CD4-positive, alpha-beta T cell treated with Interleukin-17A for 4 hours (primary cell): ENCODE measurements at places on chromosomes 16 and 17.

- DNase-seq = no peak
These were observed 80.9 kb downstream of the PARN start for GRCh38 chr16:14548933-14549788.

DNA sequence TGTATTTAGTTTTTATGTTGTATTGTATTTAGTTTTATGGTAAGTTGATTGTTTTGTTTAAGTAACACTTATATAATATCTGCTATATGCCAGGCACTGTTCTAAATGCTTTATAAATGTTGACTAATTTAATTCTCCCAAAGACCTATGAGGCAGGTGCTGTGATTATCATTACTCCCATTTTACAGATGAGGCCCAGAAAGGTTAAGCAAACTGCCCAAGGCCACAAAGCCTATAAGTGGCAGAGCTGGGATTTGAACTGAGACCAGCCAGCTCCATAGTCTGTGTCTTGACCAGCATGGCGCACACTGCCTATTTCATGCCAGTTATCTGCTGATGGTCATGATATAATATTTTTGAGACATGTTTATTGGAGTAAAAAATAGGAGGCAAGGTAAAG is 24.0 kb downstream of the IL21R start:
- DNase-seq = no peak

GRCh38 chr16:29664091-29664921 is 1.3 kb downstream of the SPN start:
- peak; percentile 64 for DNase-seq

DNA sequence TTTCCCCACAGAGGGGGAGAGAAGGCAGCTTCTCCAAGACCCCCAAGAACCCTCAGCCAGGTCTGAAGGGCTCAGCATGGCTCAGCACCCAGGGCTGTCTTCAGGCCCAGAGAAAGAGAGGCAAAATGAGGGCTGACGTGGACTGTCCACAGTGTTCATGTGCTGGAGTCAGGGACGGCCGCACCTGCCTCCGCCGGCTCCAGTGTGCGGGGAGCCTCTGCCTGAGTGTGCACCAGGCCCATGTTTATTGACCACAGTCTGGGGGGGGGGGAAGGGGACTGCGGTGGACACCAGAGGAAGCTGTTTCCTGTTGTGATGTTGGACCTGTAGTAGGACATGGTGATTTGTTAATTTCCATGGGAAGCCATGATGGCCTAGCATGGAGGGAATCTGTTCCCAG is 6.9 kb downstream of the MRM1 start:
- DNase-seq = no peak

GRCh38 chr17:45098869-45099616 is 33.3 kb downstream of the PLCD3 start:
- DNase-seq = peak; percentile 88

- no peak for DNase-seq
These were observed 159.5 kb upstream of the RPL38 start for GRCh38 chr17:74043976-74044375.

DNA sequence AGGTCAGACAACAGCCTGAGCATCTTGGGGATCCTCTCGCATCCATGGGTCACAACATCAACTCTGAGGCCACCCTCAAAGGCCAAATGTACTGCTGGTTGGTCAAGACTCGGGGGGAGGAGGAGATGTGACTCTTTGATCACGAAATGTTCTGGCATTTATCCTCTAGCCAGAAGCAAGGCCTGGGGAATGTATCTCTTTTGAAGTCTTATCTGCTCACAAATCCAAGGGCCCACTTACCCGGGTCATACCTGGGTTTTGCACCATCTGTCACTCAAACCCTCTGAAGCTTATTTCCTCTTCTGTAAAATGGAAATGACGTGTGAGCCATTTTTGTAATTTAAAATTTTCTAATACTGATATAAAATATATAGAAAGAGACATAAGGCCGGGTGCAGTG is 13.2 kb downstream of the CA7 start:
- no peak for DNase-seq

- no peak for DNase-seq
These were observed 24.3 kb upstream of the CRISPLD2 start for GRCh38 chr16:84795329-84796053.

DNA sequence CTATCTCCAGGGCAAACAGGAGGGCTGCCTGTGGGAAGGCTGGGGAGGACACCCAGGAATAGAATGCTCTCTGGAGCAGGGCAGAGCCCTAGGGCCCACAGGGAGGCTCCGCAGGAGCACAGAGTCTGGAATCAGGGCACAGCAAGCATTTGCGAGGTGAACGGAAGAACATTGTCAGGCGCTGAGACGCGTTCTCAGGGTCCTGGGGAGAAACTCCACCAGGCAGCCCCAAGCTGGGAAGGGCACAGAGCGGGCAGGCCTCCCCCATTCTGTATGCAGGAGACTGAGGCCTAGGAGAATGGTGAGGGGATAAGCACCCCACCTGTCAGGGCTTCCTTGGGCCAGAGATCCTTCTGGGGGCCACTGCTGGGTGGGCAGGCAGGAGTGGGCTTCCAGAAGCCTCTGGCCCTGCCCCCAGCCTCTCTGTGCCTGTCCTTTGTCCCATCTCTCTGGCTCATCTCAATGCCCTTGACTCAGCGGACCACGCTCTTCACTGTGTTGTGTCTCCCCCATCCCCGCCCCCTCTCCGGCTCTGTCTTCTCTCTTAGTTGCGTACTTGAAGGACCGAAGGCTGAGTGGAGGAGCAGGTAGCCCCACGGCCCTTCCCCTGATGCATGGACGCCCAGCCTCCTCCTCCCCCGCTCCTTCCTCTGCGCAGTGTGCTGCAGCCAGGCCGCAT is 5.1 kb upstream of the SETD6 start:
- DNase-seq = no peak

GRCh38 chr17:73776351-73777130 is 132.3 kb upstream of the SDK2 start:
- DNase-seq = no peak

- DNase-seq = no peak
These were observed 16.9 kb downstream of the NARF start for GRCh38 chr17:82475458-82475857.

GRCh38 chr17:56815711-56816110 is 18.0 kb downstream of the C17orf67 start:
- DNase-seq = no peak

GRCh38 chr16:74183601-74184360 is 112.8 kb upstream of the PSMD7 start:
- no peak for DNase-seq

DNA sequence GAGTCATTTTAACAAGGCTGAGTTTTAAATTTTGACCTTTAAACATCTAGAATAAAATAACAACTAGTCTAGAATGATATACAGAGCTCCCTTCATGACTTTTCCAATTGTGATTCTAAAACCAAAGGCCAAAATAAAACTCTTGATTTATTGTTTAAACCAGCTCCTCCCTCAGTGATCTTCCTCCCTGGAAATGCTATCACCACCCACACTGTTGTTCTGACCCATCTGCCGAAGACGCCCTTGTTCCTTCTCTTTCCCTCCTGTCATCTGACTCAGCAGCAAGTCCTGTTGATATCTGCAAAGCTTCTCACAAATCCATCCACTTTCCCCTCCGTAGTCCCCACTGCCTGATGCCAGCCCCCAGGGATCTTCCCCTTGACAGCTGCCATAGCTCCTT is 231.6 kb upstream of the DYNLRB2 start:
- no peak for DNase-seq

- DNase-seq = no peak
These were observed at the start of gene DPEP1 for GRCh38 chr16:89613231-89613953. Gene DPEP1 (plus strand): TSS chr16:89613642. CDS start chr16:89630411, 16,769 bp downstream.

GRCh38 chr17:53004902-53005301 is 817.8 kb upstream of the KIF2B start:
- DNase-seq = no peak

DNA sequence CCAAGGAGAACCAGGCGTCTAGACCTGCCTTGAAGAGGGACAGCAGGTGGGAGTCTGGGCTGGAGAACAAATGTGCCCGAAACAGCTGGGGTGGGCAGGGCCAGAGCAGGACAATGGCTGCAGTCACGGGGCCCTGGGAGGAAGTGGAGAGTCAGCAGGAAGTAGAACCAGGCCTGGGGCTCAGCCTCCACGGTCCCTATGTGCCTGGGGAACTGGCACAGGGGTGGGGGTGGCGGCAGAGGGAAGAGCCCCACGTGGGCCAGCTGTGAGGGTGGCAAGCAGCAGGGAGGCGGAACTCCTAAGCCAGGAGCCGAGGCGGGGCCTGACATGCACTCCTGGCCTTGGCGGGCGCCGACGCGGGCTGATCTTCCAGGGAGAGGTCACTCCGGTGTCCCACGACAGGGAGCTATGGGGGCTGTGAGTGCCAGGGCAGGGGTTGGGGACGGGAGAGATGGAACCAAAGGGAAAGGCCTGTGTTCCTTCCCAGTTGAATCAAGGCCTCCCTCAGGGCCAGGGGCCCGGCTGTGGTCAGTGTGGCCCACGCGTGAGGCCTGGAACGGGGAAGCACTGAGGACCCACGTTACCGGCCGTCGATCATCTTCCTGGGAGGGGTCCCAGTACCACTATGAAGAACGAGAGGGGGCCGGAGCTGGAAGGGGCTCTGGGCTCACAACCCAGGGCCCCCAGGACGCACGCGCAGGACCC is 42.7 kb downstream of the TIMM22 start:
- no peak for DNase-seq

- DNase-seq = no peak
These were observed 355.8 kb downstream of the SOX9 start for GRCh38 chr17:72476575-72476986.
